Stimulated activated CD8-positive, alpha-beta memory T cell treated with anti-CD3 and anti-CD28 coated beads, Interleukin-2, amount 100 ng/mL, for 1 hour (primary cell): ENCODE measurements at places on chromosomes 2 and 18.

DNA sequence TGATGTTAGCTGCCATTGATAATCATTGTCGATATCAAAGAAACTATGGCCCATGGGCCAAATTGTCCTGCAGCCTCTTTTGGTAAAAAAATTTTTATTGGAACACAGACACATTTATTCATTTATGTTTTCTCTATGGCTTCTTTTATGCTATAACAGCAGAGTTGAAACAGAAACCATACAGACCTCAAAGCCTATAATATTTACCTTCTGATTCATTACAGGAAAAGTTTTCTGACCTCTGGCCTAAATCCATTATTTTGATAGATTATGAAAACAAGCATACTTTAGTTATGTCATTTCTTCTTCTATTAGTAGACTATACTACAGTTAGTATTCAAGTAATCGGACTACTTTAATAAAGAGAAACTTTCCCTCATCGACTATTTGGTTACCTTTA, 349.7 kb upstream of the GALNT5 start:
- no peak for DNase-seq

- no peak for DNase-seq
These were observed 549.0 kb upstream of the PKDCC start for GRCh38 chr2:41498781-41499180.

DNA sequence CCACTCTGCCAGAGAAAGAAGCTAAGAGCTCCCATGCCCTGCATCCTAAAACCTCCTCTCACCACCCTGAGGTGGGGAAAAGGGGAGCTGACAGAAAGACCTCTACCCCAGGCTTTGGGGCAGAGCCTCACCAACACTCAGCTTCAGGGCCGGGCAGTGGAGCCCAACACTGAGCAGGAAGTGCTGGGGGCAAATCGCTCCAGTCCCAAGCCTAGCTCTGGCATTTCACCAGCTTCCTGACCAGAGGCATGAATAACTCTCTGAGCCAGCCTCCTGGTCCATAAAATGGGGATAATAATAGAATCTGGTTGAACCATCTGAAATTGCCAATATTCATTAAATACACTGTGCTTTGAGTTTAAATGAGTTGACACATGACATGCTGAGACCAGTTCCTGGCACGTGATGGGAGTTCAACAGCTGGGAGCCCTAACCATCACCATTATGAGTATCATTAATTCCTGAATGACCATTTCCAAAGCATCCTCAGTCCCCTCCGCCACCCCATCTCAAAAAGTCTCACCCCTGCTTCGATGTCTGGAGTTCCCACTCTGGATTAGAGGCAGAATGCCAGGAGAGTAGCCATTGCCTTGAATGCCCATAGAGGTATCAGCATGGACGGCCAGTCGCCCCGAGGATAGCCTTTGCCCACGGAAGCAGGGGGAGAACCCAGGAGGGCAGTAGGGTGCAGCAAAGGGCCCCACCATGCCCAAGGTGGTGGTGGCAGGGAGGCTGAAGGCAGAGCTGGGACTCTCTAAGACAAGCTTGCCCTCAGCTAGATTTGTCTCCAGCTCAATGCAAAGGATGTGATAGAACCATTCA, 153.4 kb downstream of the TNS1 start:
- DNase-seq, result no peak

DNA sequence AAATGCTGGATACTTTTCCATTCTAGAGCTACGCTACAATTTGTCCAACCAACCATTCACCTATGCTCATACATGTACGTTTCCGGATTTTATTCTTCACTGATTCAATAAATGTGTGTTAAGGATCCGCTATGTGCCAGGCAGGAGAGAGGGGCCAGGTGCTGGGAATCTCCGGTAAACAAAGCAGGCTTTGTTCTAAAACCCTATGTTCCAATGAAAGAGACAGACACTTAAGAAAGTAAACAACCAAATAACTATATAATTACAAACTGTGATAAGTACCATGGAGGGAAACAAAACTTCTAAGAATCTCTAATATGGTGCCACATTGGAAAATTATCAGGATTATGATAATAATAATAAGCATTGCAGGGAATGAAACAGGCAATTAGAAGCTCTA, 22.2 kb upstream of the POMC start:
- DNase-seq, result no peak

- DNase-seq, result no peak
These were observed 7.6 kb downstream of the CYBRD1 start for GRCh38 chr2:171529914-171530313.

- DNase-seq, result no peak
These were observed 9.4 kb upstream of the ARHGAP28 start for GRCh38 chr18:6719910-6720683.

DNA sequence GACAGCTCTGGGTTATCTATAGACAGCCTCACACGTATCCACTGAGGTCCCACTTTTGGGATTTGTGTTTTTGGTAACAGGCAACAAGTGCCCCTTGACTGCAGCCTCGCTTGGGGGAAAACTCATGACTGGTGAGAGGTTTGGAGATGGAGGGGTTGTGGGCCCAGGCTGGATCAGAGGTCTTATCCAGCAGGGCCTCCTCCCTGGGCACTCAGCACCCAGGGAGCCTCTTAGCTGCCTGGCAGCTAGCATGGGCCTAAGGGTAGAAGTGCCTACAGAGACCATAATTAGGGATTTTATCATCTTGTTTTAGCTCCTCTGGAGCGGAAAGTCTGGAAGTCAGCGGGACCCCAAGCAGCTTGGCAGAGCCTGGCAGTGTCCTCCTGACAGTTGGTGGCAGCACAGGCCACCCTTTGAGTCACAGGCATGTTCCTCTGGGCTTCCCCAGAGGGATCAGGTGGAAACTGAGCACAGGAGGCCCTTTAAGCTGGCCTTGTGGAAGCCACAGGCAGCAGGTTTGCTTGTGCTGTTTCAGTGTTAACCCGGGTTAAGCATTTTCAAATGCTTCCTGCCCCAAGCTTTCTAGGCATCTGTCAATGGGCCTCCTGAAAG, 143.1 kb downstream of the KCTD1 start:
- no peak for DNase-seq

- no peak for DNase-seq
These were observed 53.7 kb upstream of the SLC4A10 start for GRCh38 chr2:161570424-161571050.

- no peak for DNase-seq
These were observed 179.4 kb downstream of the SEPTIN10 start for GRCh38 chr2:109434351-109434750.

DNA sequence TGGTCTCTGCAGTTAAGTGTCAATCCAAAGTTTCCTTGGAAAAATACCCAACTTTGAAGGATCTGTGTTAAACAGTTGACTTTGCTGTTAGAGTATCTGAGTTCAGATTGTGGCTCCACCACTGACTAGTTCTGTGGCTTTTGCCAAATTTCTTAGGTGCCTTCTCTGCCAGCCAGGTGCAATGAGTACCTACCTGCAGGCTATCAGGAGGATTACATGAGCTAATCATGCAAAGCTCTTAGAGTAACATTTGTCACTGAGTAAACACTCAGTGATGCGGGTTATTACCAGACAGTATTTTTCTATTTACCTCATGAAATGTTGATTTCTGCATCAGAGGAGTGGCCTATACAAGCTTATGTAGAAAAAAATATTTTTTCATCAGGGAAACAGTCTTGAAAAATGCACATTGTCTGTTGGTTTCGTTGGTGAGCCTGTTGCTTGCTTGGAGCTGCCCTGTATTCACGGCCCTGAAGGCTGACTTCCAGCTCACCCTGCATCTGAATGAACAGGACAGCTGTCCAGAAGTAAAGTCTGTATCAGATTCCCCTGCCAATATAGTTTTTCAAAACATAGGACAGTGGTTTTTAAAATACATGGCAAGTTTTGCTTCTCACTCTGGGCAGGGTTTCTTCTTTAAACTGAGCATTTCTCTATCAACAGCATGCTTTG, 235.1 kb downstream of the CDCA7 start:
- DNase-seq, result no peak

DNA sequence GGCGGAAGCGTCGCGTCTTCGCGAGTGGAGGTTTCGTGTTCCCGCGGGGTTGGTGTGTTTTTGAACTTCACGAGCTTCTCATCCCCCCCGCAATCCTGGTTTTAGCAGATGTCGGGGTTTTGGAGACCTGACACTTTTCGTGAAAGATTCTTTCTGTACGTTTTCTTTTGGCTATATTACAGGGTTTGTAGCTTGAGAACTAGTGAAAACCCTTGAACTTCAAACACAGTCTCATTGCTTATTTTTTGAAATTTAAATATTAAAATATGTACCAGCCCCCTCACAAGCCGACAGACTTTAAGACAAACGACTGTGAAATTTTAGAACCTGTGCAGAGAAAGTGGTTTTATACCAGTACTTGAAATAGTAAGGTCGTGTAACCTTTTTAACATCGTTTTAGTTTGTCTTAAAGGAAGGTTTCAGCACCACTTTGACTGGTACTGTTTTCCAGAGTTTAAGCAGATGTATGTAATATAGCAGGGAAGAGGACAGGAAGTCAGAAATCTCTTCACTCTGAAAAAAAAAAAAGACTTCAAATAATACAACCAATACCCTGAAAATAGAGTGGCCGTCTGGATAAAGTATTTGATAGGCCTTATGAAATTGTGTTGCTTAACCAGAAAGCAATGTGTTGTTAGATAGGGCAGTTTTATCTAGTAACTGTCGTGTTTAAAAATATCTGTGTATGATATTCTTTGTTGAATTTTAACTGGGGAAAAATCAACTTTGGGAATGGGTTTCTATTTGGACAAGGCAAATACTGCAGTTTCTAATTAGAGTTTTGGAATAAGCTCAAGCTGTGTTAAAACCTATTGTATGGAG, 1.4 kb downstream of the SPATS2L start:
- DNase-seq, result no peak

GRCh38 chr18:76374330-76375281, 120.4 kb downstream of the ZNF516 start:
- DNase-seq, result no peak

GRCh38 chr2:233413559-233414272, 59.4 kb downstream of the DGKD start:
- no peak for DNase-seq

GRCh38 chr2:76572981-76573380, 862.3 kb upstream of the GCFC2 start:
- no peak for DNase-seq

DNA sequence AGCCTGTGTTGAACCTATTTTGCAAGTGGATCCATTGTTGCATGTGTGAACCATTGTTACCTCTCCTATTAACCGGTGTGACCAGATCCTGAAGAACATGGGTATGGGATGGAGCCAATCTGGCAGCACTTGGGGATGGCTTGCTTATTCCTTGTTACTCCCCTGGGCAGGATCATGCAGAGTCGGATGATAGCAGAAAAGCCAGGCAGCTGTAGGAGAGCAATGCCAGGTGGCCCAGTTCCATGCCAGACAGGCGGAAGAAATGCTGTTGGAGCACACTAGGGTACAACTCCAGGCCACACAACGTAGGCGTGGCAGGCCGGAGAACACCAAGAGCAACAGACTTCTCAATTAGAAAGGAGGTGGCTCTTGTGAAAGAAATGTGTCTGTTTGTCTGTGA, 16.3 kb upstream of the MYO1B start:
- no peak for DNase-seq

DNA sequence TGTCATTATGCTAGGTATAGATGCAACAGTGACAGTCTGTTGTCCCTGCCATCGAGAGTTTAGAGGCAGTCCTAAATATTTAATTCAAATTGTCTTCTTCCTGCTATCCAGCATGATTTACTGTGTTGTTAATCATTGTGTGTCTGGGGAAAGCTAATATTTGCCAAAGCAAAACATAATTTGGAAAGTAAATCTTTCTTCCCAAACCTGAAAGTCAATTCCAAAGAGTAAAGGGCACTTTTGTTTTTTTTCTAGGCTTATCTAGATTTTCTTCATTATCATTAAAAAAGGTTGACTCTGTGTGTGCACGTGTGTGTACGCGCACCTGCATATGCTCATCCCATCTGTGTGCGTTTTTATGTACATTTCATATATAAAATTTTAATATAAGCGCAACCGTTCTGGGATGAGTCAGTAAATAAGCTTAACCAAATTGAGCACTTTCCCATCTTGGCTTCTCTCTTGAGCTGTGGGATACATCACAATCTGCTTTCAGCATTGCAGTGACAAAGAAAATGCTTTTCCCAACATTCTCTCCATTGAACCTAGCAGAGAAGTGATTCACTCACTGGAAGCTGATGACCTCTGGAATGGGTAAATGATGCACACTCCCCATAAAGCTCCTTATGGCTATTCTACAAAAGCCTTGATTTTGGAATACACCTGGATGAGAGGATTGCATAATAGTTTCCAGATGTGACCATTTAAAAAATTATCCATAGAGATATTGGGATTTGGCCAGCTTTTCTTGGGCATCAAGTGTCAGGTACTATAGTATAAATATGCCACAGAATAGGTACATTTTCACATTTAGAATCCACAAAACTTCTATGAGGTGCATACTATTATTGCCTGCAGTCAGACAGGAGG, 488.4 kb downstream of the ADCYAP1 start:
- DNase-seq, result no peak

DNA sequence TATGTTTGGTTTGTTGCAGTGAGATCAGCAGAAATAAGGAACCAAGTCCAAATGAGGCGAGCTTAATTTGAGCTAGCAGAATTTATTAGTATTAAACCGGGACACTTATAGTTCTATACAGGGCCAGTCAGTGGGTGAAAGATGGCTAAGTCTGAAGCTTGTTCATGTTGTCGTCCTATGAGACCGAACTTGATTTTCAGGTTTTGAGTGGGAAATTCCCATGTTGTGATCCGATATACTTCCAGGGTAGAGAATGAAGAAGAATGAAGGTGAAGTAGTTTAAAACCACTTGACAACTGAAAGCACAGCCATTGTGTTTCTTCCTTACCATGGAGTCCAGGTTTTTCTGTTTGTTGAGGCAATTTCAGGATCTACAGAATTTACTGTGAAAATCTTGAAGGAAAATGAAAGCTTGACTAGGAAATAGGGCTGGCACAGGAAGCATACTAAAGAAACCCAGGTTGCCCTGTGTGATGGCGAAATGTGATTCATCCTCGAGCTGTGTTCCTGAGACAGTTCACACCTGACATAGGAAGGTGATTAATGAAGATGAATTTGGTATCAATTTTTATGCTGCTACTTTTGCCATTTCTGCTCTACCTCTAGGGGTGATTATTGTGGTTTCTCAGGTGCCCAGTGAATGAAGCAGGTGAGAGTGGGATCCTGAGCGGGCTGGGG, 37.6 kb upstream of the MGAT5 start:
- no peak for DNase-seq

- DNase-seq, result no peak
These were observed 16.6 kb downstream of the CYTIP start for GRCh38 chr2:157427003-157427921.

DNA sequence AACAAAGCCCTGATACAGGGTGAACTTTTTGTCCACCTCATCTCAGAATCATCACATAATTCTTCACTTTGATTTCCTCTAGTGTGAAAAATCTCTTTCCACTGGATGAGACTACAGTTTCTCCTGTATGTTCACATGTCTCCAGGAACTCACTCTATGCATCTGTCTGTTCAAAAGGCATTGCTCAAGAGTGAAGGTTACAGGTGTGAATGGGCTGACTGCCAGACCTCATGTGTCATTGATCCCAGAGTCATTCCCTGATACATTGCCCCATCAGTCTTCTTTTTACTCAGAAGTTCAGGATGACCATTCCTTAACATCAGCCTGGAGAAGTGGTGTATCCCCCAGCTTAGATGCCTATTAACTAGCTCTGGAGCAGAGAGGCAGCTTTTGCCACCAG, 4.4 kb upstream of the DSC3 start:
- no peak for DNase-seq

GRCh38 chr18:11283479-11284161, 134.3 kb upstream of the PIEZO2 start:
- no peak for DNase-seq
